ENCODE measurements at places on chromosomes 3 and 15.

- no peak for DNase-seq
These were observed 158.8 kb downstream of the RORA start for GRCh38 chr15:61070111-61070901.

DNA sequence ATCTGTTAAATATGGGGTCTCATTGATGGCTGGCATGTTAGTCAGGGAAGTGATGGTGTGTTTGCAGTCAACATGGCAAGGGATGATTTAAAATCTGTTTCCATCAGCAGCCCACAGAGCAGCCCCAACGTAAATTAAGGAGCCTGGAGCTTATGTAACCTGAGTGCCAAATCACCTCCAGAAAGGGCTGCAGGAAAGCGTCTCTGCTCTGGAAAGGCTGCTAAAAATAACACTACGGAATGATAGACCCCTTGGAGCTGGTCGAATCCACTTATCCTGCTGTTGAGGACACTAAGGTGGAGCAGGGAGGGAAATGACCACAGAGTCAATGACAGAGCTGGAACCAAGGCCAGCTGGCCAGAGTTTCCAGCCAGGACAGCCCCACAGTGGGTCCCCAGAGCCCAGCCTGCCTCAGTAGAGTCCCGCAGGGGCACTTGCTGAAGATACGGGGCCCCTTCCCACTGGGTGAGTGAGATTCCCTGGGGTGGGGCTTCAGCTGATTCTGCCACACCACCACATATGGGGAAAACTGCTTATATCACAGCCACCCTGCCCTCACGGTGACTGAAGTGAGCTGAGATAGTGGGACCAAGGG, 63.5 kb downstream of the EPHB1 start:
- no peak for DNase-seq

- DNase-seq, result no peak
These were observed 785 bp upstream of the MYRIP start for GRCh38 chr3:39808467-39809180.

DNA sequence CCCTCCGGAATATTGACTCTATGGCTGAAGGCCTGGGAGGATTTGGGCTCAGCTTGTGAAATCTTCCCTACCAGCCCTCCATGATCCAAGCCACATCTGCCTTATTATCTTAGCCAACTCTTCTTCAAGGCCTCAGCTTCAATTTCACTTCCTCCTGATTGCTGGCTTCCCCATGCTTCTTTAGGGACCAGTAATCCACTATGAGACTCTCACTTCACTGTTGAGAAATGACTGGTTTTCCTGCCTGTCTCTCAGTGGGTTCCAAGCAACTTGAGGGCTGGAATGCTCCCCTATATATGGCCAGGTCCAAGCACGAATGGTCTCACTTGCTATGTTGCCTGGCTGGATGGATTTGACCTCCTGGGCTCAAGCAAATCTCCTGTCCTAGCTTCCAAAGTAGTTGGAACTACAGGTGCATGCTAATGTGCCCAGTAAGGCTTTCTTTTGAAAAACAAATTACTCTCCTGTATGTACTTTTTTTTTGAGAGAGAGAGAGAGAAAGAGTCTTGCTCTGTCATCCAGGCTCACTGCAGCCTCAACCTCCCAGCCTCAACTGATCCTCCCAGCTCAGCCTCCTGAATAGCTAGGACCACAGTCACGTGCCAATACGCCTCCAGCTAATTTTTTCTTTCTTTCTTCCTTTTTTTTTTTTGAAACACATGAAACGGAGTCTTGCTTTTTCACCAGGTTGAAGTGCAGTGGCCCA, 7.9 kb upstream of the PIK3CB start:
- no peak for DNase-seq

DNA sequence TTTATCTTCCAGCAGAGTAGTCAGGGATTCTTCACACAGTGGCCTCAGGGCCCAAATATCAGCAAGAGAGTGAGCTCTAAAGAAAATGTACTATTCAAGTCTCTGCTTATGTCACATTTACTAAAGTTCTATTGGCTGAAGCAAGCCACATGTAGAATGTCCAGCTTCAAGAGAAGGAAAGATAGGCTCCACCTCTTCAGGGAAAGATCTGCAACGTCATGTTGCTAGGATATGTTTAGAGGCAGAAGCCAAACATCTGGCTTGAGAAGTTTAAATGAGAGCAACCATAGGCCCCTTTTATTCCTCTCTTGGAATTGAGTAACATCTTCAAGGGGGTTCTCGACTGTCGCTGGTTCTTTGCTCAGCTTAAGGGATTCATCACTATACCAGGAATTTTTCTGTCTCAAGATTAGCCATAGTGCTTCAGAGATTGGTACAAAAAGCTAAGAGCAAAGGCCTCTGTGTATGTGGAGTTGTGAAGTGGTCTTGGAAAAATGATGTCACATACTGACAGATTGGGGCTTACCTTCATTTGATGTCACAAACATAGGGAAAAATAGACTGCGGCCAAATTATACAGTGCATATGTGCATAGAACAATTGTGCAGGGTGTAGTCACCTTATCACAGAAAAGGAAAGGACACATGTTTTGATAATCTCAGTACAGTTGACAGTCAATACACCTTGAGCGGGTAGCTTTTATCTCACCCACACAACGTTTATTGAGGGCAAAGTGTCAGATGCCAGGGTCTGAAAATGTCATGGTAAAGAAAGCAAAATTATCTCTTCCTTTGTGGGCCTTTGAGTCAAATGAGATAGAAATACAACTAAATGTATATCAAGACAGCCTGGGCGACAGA, 11.3 kb upstream of the THRB start:
- DNase-seq, result no peak

DNA sequence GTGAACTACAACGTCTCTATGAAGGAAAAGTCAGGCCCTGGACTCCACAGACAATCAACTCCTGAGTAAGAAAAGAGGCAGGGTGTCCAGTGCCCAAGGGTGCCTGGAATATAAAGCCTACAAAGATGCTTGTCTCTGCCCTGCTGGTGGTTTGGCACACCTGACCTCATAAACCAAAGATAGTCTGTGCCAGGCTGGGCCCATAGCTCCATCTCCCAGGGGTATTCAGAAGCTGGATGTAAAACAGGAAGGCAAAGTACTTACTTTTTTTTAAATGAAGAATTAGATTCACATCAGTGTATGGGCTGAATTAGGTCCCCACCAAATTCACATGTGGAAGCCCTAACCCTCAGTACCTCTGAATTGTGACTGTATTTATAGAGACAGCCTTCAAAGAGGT, 66.6 kb upstream of the HERC1 start:
- DNase-seq, result no peak

- DNase-seq, result no peak
These were observed 47.3 kb downstream of the EIF3J start for GRCh38 chr15:44584162-44584749.

DNA sequence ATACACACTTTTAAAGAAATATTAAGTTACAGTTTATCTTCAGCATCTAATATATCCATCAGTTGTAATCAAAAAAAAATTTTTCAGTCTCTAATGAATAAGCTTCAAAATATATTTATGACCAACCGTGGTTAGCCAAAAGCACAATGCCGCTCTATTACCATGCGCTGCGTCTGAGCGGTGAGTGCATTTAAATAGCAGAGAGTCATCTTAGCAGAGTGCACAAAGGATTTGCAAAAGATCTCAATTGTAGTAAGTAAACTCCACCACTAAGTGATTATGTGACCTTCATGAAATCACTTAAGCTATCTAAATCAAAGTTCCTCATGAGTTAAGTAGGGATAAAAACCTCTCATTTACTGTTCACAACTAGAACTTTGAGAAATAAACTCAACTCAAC, 4.9 kb downstream of the TP63 start:
- DNase-seq, result no peak

DNA sequence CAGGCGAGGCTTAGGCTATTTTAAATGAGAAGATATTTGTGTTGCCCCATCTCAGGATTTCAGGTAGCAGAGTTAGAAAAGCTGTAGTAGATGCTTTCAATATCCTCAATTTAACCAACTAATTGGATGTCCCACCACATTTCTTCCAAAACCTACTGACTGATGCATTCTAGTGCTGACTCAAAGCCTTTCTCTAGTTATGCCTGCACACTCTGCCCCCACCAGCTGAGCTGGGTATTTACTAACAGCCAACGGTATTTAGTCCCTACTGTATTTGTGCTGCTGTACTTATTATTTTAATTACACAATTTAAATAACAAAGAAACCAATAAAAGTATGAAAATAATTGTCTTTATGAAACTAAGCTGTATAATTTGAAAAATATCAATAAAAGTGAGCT, 139.5 kb downstream of the OSBPL10 start:
- no peak for DNase-seq

GRCh38 chr3:50470658-50471057, 32.8 kb downstream of the CACNA2D2 start:
- DNase-seq, result no peak

DNA sequence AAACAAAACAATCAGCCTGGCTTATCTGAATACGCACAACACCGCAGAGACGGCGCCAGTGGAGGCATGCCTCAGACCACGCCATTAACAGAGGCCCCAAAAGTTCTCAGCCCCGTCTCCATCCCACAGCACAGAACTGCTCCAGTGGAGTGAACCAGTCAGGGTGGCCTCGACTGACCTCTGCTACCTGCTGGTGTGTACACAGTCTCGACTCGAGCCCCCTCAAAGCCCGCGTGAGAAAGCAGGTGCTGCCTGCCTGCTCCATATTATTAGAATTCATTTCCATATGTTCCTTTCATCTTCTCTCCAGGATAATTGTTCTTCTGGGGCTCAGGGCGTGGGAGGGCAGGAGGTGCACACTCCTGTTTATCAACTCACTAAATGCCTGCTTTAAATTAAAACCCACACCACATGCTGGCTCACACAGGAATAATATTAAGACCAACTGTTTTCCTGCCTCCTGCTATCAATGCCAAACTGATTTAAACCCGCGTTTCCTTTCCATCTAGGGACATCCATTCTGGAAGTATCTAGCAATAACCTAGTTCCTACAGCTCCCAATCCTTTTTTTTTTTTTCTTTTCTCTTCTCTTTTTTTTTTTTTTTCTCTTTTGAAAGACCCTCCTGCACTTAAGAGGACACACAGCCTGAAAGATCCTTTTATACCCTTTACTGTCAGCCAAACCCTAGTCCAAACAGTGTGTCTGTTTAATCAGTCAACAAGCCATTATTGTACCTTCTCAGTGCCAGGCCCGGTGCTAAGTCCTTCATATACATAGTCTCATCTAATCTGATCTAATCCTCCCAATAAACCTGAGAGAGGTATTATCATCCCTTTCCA, 101.2 kb downstream of the TLE3 start:
- no peak for DNase-seq

DNA sequence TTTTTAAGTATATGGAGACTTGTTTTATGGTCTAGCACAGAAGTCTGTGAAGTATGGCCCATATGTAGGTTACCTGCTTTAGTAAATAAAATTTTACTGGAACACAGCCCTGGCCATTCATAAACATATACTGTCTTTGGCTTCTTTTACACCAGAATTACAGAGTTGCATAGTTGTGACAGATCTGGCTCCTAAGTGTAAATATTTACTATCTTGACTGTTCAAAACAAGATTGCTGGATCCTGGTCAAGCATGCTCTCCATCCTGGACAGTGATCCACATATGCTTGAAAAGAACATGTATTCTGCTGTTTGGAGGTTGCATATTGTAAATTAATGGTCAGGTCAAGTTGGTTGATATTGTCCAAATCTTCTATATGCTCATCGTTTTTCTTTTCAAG, 57.9 kb downstream of the STT3B start:
- DNase-seq, result no peak

GRCh38 chr3:33355611-33356010, 78.4 kb downstream of the FBXL2 start:
- DNase-seq, result no peak

- DNase-seq, result peak; percentile 81
These were observed 356.0 kb downstream of the SHQ1 start for GRCh38 chr3:72492240-72492639.

DNA sequence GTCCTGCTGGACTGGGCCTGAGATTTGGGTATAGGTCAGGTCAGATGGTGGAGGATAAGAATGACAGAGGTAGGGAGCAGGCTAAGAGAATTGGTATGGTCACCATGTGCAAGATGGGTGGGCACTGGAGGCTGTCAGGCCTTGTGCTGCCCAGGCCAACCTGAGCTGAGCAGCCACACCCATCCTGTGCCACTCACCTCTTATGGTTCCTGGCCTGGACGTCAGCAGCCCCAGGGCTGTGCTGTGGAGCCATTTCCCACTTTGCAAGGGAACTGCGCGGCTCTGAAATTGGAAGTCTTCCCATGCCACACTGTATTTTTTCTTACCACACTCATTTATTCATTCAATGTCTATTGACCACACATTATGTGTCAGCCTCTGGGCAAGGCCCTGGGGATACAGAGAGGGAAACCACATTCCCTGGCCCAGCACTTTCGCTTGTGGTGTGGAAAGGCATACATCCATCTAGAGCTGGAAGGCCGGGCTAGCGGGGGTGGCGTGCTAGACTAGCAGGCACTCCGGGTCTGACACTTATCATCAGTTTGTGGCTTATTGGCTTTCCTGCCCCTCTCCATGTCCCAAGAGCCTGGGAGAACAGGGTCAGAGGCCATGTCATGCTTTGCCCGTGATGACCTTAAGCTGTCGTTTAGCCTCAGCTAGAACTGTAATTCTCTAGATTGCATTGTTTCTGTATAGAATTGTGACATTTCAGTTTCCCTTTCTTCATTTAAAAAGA, 51.1 kb upstream of the POLG start:
- no peak for DNase-seq

Measured in RWPE2 (cell line).